ENCODE measurements at places on chromosomes 6 and 20. TPM values are rescaled to one million over a fixed set of nuclear protein-coding genes. Genes with fewer than 3 reads are reported as not detected.

GRCh38 chr20:18272451-18272850 lies 15.9 kb upstream of the ZNF133 start:
- no peak overlapping the region for H3K27ac ChIP-seq
- no peak for DNase-seq
- no peaks in the 10 kb centered on the region for H3K36me3 ChIP-seq
- peaks cover 26% of the 10 kb centered on the region for H3K27me3 ChIP-seq
- H3K4me1 ChIP-seq, result peaks cover 5% of the 10 kb centered on the region

SLC4A11 gene
- total RNA-seq, result 1.6 TPM

- no peak overlapping the region for H3K4me3 ChIP-seq
- DNase-seq, result no peak
- no peaks in the 10 kb centered on the region for H3K4me1 ChIP-seq
- H3K27me3 ChIP-seq, result no peaks in the 10 kb centered on the region
- no peak overlapping the region for H3K27ac ChIP-seq
Measured at GRCh38 chr6:116215414-116215813, 38.5 kb downstream of the TSPYL4 start.

DNA sequence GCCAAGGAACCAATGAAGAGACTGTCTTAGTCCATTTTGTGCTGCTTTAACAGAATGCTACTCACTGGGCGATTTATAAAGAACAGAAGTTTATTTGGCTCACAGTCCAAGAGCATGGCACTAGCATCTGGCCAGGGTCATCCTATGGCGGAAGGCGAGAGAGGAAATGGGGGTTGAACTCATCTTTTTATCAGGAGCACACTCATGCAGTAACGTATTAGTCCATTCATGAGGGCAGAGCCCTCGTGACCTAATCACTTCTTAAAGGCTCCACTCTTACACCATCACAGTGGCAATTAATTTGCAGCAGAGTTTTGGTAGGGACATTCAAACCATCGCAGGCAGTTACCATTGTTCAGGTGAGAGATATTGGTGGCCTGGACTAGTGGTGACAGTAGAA lies 8.5 kb downstream of the ARFGEF2 start:
- H3K4me3 ChIP-seq, result no peak overlapping the region
- H3K36me3 ChIP-seq, result peaks cover 7% of the 10 kb centered on the region
- no peaks in the 10 kb centered on the region for H3K27me3 ChIP-seq
- H3K27ac ChIP-seq, result no peak overlapping the region
- no peak for DNase-seq
- H3K4me1 ChIP-seq, result peaks cover 13% of the 10 kb centered on the region

- no peak overlapping the region for H3K27ac ChIP-seq
- H3K36me3 ChIP-seq, result no peaks in the 10 kb centered on the region
- no peak for DNase-seq
- no peaks in the 10 kb centered on the region for H3K27me3 ChIP-seq
- no peaks in the 10 kb centered on the region for H3K4me1 ChIP-seq
- no peak overlapping the region for H3K4me3 ChIP-seq
Measured at GRCh38 chr6:152783217-152783878, 32.8 kb downstream of the VIP start.

- H3K27me3 ChIP-seq, result no peaks in the 10 kb centered on the region
- H3K4me3 ChIP-seq, result peak overlapping the region; percentile 84
- peak; percentile 26 for DNase-seq
- H3K36me3 ChIP-seq, result peaks cover 8% of the 10 kb centered on the region
Measured at GRCh38 chr6:107820338-107821261, 3.5 kb downstream of the SCML4 start.

SLC25A27 gene
- total RNA-seq, result 1.3 TPM

- H3K36me3 ChIP-seq, result no peaks in the 10 kb centered on the region
- H3K4me3 ChIP-seq, result no peak overlapping the region
- H3K27me3 ChIP-seq, result no peaks in the 10 kb centered on the region
- H3K4me1 ChIP-seq, result no peaks in the 10 kb centered on the region
- DNase-seq, result no peak
Measured at GRCh38 chr6:153539602-153540001, 408.5 kb upstream of the RGS17 start.

MATN4 gene
- total RNA-seq, result 0.64 TPM

DNA sequence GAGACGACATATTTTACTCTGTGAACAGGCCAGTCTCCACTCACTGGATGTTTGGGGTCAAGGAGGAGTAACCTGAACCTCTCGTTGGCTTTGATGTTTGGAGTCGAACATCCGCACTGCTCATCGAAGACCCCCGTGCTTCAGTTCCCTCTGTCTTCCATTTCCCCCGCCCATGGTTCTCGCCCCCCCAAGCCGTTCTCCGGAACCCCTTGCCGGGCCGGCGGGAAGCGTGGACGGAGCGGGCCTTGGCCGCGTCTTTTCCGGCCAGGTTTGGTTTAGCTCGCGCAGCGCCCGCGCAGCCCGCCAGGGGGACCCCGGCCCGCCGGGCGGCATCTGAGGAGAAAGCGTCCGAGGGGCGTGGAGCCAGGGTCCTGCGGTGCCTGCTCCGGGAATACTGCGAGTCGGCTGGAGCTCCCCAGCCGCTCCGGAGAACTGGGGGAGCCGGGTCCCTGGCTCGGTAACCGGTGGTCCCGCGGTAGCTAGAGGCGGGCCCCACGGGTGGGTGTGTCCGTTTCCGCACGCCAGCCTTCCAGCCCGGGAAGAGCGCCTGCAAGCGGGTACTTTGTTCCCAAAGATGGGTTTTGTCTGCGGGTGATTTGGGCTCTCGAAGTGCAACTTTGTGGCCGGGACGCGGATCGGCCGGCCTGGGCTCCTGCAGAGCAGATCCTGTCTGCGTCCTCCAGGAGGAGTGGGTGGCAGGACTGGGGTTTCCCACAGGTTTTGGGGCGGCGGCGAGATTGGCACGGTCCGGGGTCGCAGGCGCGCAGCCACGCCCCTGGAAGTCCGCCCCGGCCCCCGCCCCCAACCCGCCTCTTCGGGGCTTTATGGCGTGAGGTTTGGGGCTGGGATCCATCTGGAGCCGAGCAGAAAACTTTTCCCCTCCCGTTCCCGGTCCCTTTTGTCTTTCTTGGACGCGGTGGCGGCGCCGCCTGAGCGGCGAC lies at the start of gene TMEM200A:
TMEM200A (plus strand) TSS at position 852 of the 941 bp plus-strand sequence. CDS start 74,406 bp downstream, outside the sequence.
- DNase-seq, result peak; percentile 20
- peaks cover 49% of the 10 kb centered on the region for H3K27me3 ChIP-seq

PHF3 gene
- total RNA-seq, result 44.6 TPM

SYNDIG1 gene
- not detected for total RNA-seq

DNA sequence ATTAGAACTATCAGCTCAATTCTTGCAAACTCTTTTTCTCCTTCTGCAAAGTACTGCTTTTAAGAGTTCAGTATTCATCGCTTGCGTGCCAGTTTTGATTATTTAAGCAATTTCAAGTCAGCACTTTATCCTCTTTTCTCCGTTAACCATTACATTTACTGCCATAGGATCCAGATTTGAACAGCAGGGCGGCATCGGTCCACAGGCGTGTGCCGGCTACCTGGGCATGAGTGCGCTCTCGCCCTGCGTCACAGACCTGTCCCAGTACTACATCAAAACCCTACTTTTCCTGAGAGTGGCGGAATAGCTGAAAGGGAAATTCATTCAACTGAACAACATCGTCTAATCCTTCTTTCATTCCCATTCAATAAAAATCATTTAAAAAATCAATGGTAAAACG lies 53.4 kb downstream of the MYLK4 start:
- H3K4me3 ChIP-seq, result no peak overlapping the region
- H3K4me1 ChIP-seq, result no peaks in the 10 kb centered on the region
- H3K27ac ChIP-seq, result no peak overlapping the region
- DNase-seq, result no peak
- H3K27me3 ChIP-seq, result peaks cover 5% of the 10 kb centered on the region
- no peaks in the 10 kb centered on the region for H3K36me3 ChIP-seq

GRCh38 chr6:56555438-56555872 lies 87.2 kb downstream of the DST start:
- H3K4me3 ChIP-seq, result no peak overlapping the region
- H3K4me1 ChIP-seq, result no peaks in the 10 kb centered on the region
- DNase-seq, result no peak

GRCh38 chr6:34095136-34095505 lies 50.8 kb downstream of the GRM4 start:
- DNase-seq, result no peak
- H3K36me3 ChIP-seq, result no peaks in the 10 kb centered on the region
- H3K27ac ChIP-seq, result no peak overlapping the region

DNA sequence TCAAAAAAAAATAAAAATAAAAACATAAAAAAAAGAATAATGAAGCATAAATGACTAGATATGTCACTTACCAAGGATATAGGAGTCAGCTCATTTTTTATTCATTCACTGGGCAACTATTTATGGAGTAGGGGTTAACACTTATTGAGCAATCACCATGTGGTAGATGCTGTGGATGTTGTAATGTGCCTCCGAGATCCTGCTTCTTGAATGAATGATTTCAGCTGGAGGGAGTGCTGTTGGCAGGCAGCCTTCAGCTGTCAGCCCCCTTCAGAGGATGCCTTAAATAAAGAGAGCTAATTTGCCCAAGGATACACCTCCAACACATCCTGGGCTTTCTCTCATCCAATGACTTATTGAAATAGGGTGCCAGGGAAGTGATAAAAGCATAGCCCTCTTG lies 229.5 kb upstream of the DTNBP1 start:
- H3K36me3 ChIP-seq, result peaks cover 4% of the 10 kb centered on the region
- H3K27ac ChIP-seq, result no peak overlapping the region
- no peaks in the 10 kb centered on the region for H3K27me3 ChIP-seq
- no peak for DNase-seq

DNA sequence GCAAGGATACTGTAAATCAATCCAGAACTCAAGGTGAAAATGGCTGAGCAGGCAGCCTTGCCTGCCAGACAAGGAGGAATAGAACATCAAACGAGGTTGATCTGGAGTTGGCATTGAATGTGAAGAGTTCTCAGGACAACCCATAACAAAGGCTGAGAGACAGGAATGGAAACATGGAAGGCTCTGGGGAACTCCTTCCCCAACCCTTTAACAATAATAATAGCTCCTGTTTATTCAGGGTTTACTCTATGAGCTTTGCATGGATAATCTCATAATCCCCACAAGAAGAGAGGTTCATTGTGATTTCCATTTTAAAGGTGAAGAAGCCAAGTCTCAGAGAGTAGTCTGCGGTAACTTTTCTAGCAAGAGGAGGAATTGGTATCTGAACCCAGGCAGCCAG lies 151.7 kb downstream of the SOD2 start:
- H3K36me3 ChIP-seq, result no peaks in the 10 kb centered on the region
- no peak for DNase-seq
- peaks cover 4% of the 10 kb centered on the region for H3K27me3 ChIP-seq
- H3K4me1 ChIP-seq, result no peaks in the 10 kb centered on the region
- no peak overlapping the region for H3K4me3 ChIP-seq
- no peak overlapping the region for H3K27ac ChIP-seq

DNA sequence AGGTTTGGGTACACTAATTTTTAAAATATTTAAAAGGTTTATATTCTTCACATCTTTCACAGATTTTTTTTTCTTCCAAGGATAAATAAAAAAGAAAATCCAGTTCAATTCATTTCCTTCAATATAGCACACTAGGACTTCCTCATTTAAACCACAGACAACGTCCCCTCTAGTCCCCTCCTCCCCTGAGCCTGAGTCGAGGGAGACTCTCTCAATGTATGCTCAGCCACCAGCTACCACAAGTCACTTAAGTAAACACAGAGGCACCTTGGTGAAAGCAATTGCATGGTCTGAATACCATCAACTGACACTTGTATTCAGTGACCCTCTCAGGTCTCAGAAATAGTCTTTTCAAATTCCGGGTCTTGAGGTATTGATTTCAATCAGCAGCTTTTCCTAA lies 88.6 kb downstream of the SIM1 start:
- H3K27ac ChIP-seq, result no peak overlapping the region
- no peak overlapping the region for H3K4me3 ChIP-seq
- DNase-seq, result no peak
- H3K4me1 ChIP-seq, result peaks cover 3% of the 10 kb centered on the region
- H3K36me3 ChIP-seq, result no peaks in the 10 kb centered on the region
- peaks cover 16% of the 10 kb centered on the region for H3K27me3 ChIP-seq

MOG gene
- total RNA-seq, result not detected

Measured in activated T-helper 2 cell treated with anti-CD3 and anti-CD28 coated beads, Interferon-gamma antibody, Interleukin-2, Interleukin-4, amounts not matched to agents 10 μg/mL and 5 μg/mL and 100 μg/mL, durations not matched to agents 14 hours and 24 hours and 36 hours (primary cell).